ENCODE measurements at places on chromosomes 5 and 9.

GRCh38 chr9:94882966-94883641 is 156.6 kb downstream of the AOPEP start:
- DNase-seq = no peak

- no peak for DNase-seq
Observed at GRCh38 chr9:94802251-94802650, 75.8 kb downstream of the AOPEP start.

DNA sequence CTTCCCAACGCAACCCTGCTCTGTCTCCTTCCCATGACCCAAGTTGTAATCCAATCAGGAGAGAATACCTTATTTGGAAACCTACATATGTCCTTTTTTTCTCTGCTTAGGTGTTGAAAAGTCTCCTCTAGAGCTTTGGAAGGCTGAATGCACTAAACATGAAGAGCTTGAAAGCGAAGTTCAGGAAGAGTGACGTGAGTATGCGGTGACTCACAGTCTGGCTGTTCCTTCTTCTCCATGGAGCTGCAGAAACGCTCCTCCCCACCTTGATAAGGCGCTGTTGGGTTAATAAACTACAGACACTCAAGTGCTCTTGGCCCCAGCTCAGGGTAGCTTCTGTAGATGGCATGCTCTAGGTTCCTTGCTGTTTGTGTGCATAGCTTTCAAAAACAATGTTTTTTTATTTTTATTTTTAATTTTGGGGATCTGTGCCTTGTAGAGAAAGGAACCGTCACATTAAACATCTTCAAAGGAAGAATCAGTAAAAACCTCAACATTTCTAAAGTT is 30.7 kb downstream of the RAI14 start:
- DNase-seq = no peak

DNA sequence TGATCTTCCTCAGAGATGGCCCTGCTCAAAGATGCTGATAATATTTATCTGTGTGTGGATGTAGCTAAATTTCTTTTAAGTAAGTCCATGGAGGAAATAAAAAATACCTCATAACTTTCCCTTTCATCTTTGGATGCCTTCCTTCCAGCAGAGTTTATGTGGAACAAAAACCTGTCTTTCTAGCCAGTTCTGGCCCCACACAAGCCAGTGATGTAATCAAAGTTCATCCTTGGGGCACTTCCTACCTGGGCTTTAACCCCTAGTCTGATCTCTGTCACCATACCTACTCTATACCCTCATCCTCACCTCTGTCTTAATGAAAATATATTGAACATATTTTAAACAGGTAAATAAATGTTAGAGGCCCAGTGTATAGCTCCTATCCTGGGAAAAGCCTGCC is 39.8 kb upstream of the RASGRF2 start:
- no peak for DNase-seq

GRCh38 chr9:130732136-130732535 is 38.6 kb downstream of the EXOSC2 start:
- no peak for DNase-seq

GRCh38 chr5:133644000-133644865 is 31.9 kb upstream of the FSTL4 start:
- DNase-seq = no peak

- DNase-seq = peak; percentile 67
Observed at GRCh38 chr5:180868960-180869359, 7.9 kb upstream of the ZFP62 start.

GRCh38 chr9:88256216-88256615 is 117.9 kb upstream of the SPATA31C2 start:
- no peak for DNase-seq

- DNase-seq = no peak
Observed at GRCh38 chr9:116687754-116688135, 640 bp downstream of the TRIM32 start.

DNA sequence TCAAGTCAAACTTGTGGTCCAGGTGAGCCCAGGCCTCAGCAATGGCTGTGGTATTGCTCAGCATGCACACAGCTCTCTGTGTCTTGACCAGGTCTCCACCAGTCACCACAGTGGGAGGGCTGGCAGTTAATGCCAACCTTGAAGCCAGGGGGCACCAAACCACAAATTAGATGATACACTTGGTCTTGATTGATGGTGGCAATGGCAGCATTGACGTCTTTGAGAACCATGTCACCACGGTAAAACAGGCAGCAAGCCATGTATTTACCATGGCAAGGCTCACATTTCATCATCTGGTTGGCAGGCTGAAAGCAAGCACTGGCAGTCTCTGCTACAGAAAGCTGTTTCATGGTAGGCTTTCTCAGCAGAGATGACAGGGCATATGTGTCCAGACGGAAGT is 40.0 kb downstream of the NIM1K start:
- no peak for DNase-seq

DNA sequence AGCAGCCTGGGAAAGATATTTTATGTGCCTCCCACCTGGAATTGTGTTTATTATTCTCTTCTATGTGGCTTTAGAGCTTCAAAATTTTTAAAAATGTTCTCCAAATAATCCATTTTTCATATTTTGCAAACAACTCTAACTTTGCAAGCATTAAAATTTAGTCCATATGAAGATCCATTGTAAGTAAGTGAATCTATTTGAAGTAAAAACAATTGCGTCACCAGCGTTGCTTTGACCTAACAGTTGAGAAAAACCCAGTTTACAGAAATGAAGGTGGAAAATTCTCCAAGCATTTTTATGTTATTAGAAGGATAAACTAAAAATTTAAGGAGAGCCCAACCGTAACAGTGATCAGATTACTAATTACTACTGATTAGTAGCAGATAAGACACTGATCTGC is 38.9 kb upstream of the TLX3 start:
- no peak for DNase-seq

DNA sequence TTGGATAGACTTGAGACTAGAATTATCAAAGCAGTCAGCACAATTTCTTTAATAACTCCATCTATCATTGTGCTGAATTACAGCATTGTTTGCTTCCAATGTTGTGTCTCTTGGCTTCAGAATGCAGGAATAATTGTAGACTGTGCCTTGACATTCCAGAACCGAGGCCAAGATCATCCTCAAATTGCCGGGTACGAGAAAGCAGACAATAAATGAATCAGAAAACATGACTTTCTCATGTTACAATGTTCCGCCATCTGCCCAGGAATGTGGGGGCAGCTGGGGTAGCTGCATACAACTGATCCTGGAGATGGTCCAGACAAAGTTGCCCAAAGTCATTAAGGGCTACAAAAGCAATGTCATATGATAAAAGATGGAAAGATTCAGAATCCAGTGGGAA is 206.2 kb upstream of the SGCD start:
- DNase-seq = no peak

DNA sequence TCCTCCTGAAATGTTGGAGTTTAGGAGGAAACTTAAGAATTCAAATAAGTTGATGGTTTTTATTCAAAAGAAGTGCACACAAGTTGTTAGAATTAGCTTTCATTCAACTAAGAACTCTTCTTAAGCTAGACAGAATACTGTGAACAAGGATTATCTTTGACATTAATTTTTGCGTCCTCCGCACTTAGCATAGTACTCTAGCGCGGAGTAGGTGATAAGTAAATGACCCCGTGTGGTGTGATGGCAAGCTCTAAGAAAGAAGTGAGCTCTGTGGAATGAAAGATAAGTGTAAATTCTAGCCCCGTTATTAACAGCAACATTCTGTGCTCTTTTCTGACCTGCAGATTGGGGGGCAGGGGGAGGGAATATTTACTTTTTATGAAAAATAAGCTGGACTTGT is 1.0 kb downstream of the BRIX1 start:
- no peak for DNase-seq

GRCh38 chr5:145856285-145856818 is 16.5 kb downstream of the GRXCR2 start:
- peak; percentile 17 for DNase-seq

DNA sequence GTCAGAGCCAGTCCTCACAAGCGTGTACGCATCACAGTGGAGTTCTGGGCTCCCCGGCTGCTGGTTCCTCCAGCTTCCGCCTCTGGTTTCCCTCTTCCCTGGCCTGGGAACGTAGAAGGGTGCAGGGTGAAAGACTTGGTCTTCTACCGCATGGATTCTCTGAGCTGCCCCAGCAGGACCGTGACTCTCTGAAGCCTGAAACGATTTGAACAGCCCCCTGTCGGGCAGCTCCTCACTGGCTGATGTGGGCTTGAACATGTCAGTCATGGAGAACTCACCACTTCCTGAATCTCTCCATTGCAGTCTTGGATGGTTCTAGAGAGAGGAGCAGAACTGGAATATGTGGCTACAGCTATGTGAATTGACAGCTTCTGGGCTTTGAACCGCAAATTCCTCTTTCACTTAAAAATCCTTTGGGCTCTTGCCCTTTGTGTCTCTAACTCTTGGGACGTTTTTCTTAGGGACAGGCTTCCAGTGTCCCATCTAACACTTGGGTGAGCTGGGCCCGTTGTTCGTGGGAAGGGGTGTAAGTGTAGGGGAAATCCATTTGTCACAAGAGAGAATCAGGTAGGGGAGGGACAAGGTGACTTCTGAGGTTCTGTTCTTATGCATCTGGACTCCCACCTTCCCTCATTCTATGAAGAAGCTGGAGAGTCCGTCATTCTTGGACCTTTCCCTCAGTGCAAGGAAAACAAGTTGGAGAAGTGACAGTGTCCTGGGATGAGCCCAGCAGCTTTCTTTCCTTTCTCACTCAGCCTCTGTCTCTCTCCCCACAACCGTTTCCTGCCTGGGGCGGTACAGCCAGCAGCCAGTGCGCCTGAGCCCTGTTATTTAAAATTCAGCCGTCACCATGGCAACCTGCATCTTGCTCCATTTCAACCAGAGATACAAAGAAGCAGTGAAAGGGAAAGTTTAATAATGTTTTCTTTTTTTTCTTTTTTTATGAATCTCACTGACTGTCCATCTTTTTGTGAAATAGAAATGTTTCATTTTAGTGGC is 84.7 kb downstream of the PTTG1 start:
- DNase-seq = peak; percentile 52

DNA sequence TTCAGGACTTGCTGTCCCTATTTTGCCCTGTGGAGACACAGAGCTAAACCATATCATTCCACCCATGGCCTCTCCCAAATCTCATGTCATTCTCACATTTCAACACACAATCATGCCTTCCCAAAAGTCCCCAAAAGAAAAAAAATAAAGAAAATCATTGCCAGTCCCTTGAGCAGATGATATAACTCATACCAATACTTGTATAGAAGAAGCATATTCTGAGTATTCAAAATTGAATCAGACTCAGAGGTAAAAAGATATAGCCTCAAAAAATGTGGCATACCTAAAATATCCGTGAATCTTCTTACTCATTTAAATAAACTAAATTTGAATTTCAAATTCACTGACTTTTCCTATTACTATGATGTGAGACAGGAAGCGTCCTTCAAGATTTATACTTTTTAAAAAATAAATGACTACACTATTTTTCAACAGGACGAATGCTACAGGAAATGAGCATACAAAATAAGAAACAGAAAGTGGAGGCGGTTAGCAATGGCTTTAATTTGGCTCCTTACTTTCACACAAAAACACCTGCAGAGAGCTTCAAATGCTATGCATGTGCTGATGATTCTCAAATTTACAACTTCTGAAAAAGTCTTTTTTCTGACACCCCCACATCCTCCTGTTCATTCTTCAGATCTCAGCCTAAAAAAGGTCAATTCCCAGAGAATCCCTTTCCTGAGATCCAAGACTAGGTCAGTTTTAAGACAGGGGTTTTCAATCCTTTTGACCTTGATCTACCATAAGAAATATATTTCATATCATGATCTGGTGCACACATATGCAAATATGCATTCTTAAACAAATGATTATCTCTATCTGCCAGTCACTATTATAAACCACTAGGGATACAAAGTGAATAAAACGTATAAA is 39.6 kb upstream of the DMXL1 start:
- DNase-seq = no peak

DNA sequence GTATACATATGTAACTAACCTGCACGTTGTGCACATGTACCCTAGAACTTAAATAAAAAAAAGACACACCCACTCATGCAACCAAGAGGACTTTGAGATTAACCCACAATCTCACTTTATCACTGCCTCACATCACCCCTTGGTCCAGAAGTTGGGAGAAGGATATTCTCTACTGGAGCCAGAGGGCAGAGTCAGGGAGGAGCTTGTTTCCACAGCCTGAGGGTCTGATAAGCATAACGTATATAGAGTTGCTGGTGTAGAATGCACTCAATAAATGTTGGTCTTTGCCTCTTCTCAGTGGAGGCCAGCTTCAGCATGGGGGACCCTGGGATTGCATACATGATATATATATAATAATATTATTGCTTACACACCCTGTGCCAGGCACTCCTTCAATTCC is 10.1 kb downstream of the KCNV2 start:
- no peak for DNase-seq

DNA sequence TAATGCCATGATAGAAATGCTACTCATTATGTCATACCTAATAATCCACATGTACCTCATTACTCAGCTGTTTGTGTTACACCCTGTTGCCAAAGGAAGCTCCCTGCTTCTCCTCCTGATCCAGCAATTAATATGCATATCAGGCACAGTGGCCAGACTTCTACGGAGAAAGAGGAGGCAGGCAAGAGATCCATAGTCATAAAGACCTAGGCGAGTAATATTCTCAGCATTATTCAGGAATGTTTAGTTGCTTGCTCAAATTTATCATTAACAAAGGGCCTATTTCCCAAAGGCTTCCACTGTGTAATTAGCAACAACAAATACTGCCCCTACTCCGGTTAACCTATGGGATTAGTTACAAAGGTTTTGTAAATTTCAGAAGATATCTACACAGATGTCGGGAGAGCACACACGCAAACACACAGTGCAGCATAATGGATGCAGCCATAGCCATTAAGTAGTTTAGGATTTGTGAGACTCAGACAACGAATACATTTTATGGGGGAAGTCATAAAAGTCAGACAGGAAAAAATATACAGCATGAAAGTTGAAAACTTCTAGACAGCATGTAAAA is 192.6 kb downstream of the EFNA5 start:
- DNase-seq = no peak

DNA sequence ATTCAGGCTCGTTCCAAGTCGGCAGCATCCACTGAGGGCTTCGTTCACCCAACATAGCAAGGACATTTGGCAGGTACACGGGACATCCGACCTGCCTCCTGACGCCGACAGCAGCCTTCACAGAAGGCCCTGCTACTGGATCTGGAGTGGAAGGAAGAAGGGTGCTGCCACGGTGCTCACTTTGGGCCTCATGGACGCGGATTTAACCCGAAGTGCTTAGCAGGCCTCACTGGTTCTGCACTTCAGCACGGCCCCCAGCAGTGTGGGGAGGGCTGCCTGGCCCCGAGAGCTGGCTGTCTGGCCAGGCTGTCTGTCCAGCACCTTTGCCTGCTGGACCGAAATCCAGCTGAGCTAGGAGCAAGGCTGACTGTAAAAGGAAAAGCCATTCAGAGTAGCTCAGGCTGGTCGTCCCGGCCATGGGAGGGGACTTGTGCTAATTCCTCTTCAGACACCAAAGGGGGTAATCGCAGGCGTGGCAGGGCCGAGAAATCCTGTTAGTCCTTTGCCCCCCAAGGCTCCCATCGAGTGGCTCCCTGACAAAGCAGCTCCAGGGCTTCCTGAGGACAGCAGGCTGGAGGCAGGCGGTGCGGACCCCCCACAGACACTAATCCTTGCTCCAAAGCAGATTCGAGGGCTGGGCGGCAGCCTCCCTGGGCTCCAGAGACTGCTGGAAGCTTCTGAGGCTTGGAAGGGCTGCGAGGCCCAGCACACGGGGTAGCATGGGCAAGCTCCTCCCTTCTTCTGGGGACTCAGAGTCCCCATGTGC is 11.1 kb upstream of the RXRA start:
- DNase-seq = no peak

Data from stimulated activated CD8-positive, alpha-beta memory T cell treated with anti-CD3 and anti-CD28 coated beads, Interleukin-2, amount 100 ng/mL, for 48 hours (primary cell).